ENCODE measurements at places on chromosomes 6 and 20.
A peak's percentile ranks its signal among the peaks of the same experiment; 100 is the strongest.

DNA sequence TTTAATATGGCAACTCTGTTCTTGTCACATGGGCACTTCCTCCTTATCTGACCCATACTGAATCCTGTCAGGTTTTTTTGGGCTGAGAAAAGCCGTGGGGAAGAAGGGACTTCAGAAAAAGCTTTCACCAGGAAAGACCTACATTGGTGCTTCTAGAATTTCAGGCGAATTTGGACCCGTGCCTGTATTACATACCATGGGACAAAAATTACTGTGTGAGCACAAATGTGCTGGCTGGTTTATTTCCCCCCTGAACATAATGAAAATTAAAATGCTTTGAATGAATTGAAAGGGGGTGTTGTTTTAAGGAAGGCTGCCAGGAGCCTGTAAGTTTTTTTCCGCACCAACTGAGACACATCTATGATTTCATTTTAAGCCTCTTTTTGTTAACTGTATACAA, 29.6 kb downstream of the CAP2 start:
- no peak for DNase-seq

- DNase-seq = no peak
These were observed 11.9 kb upstream of the NPBWR2 start for GRCh38 chr20:64119301-64119680.

GRCh38 chr20:1897541-1897940, 2.3 kb downstream of the SIRPA start:
- DNase-seq = peak; percentile 24

DNA sequence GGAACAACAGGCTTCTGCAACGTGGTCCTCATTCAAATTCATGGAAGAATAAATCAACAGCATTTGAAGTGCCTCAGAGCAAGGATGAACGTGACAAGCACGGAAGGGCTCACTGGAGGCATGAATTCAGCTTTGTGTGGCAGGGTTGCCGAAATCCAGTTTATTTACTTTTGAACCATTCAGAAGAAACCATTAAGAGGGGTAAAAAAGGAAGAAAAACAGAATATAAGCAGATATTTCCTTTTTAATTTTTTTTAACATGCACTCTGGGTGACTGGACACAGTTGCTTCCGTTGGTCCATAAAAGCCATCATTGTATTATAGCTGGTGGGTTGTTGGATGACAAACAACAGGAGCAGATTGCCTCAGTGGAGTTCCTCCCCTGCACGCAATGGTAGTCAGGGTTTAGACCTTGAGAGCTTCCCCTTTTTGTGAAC, 17.3 kb upstream of the SNRPB2 start:
- no peak for DNase-seq

DNA sequence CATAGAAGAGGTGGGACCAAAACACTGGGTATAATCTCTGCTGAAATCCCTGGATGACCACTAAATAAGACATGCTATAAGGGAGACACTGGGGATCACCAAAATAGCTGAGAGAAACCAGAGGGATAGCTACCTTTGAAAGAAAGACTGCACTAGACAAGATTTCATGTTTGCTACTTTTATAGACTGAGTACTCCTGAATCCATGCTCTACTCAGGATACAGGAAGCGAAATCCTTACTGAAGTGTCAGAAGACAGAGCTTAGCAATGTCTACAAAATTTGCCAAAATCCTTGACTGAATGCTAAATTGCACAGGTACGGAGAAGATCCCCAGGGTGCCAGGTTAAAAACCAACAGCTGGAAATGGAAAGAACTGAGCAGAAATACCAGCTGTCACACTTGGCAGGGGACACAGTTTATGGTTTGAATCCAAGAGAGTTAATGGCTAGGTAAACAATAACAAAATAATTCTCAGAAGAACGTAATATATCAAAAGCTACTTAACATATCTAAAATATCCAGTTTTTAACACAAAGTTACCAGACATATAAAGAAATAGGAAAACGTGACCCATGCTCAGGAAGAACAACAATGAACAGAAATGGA, 125.4 kb downstream of the MAN1A1 start:
- no peak for DNase-seq

DNA sequence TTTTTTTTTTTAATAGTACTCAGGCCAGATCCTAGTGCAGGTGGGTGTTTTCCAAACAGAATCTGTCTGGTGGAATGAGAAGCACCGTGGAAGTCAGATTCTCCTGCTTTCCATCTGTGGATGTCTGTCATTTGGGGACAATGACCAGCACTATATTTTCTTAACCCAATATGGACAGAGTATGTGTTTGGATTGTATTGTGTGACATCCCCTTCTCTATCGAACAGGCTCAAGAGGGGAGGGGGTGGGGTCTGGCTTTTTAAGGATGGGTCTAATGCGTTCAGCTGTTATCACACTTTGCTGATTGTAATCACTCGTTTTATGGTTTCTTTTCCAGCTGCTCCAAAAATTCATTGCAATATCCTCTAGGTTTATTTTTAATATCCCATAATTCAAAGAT, 197.5 kb upstream of the CEP162 start:
- DNase-seq = no peak

GRCh38 chr20:50138479-50139393, 14.8 kb downstream of the PEDS1 start:
- DNase-seq = no peak

DNA sequence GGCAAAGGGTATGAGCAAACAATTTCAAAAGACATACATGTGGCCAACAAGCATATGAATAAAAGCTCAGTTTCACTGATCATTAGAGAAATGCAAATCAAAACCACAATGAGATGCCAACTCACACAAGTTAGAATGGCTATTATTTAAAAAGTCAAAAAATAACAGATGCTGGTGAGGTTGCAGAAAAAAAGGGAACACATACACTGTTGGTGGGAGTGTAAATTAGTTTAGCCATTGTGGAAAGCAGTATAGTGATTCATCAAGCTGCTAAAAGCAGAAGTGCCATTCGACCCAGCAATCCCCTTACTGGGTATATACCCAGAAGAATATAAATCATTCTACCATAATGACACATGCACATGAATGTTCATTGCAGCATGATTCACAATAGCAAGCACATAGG, 6.7 kb upstream of the KHDC1L start:
- no peak for DNase-seq

- no peak for DNase-seq
These were observed 47.4 kb upstream of the HS3ST5 start for GRCh38 chr6:114390176-114390575.

DNA sequence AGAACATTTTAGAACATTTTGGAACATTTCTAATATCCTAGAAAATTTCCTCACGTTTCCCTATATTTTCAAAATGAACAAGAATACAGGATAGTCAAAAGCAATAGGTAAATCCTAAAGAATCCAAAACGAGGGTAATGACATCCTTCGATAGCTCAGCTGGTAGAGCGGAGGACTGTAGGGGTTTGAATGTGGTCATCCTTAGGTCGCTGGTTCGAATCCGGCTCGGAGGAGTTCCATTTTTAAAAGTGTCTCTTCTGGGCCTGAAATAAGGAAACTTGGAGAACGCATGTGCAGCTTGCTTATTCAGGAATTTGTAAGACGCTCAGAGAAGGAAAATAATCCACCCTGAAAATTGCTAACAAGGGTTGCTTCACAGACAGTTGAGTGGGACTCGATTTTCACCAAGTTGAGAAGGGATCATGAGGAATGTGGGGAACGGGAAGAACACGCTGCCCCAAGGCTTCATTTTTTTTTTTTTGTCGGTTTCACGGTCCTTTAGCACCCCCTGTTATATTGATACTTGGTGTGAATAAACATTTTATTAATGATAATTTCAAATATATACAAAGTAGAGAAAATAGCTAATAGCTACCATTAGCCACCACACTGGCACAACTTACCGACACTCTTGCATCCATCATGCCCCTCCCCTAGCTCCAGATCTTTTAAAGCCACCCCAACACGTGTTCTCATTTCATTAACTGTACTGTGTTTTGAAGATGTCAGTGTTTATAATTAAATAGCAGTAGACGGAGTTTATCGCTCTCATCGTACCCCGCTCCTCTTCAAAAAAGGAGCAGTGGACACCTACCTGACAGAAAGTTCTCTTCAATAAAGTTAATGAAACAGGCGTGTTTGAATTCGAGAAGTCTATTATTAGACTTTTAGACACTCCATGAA, 1.8 kb upstream of the ABT1 start:
- peak; percentile 64 for DNase-seq

- DNase-seq = no peak
These were observed 70.8 kb downstream of the YTHDF1 start for GRCh38 chr20:63145156-63145555.

GRCh38 chr6:149157126-149157525, 160.4 kb upstream of the TAB2 start:
- no peak for DNase-seq

- DNase-seq = no peak
These were observed 91.1 kb downstream of the UST start for GRCh38 chr6:148837941-148838340.

DNA sequence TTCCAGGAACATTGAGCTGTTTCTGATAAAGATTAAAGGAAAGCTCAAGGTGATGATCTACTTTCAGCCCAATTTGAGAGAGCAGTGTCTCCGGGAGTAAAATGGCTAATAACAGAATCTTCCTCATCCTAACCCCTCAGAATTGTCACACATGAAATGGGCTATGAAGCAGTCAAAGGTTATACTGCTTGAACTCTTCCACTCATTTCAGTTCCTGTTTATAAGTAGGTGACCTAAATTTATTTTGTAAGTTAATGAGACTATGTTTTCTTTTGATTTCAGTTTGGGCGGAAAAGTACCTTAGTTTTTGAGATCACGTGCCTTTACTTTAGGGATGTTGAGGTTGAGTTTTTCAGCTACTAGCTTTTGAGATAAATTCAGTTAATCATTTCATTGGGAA, 47.2 kb downstream of the QKI start:
- no peak for DNase-seq

GRCh38 chr20:3282271-3283221, 43.6 kb upstream of the SLC4A11 start:
- no peak for DNase-seq

DNA sequence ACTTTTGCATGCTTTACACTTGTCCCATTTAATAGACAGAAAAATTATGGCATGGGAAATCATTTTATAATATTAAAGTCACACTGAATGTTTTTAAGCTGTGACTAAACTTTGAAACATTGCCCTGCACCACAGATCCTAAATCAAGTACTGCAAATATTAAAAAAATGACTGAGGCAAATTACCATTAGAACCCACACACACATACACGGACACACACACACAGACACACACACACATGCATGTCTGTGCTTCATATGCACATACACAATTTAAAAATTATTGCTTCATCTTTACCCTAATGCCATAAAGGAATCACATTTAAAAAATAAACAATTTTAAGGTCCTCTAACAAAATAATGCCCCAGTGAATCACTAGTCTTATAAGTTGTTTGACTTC, 19.9 kb downstream of the CYP24A1 start:
- DNase-seq = no peak

GRCh38 chr6:47681201-47681990, 17.0 kb upstream of the ADGRF4 start:
- DNase-seq = no peak

DNA sequence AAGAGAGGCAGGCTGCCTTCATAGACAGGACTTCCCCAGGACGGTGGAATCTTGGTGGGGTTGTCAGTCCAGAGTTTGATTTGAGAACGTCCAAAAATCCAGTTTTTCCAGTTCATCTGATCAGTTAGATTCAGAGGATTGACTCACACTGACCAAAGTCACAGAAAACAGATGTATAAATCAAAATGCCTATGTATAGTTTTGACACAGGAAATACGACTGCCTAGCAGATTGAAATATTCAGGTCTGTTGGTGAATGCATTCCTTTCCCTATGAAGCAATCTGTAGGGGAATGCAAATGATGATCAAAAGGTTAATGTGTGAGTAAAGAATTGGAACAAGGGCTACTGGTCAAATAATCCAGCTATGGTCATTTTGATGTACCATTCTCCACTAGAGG, 29.7 kb upstream of the GFOD1 start:
- DNase-seq = no peak

DNA sequence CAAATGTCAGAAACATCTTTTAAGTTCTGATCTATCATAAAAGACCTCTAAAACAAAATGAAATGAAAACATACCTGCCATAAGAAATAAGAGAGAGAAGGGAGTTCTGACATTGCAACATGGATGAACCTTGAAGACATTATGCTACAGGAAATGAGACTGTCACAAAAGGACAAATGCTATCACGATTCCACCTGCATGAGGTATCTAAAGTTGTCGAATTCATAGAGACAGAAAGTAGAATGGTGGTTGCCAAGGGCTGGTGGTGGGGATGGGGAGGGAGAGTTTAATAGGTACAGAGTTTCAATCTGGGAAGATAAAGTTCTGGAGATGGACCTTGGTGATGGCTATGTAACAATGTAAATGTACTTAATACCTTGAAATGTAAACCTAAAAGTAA, 3.3 kb downstream of the EZR start:
- no peak for DNase-seq

DNA sequence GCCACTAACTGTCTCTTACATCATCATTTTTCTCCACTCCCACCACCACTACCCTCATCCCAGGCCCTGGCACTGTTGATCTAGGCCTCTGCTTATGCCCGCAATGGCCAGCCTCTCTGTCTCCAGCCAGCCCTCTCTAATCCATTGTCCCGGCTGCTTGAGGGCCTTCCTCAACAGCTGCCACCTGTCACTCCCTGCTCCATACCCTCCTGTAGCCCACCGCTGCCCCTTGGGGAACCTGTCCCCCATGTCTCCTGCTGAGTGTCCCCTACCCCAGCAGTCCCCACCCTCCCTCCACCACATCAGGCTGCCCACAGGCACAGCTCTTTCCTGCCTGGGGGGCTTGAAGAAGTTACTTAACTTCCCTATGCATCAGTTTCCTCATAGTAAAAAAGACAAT, 13.4 kb downstream of the TEAD3 start:
- DNase-seq = no peak

DNA sequence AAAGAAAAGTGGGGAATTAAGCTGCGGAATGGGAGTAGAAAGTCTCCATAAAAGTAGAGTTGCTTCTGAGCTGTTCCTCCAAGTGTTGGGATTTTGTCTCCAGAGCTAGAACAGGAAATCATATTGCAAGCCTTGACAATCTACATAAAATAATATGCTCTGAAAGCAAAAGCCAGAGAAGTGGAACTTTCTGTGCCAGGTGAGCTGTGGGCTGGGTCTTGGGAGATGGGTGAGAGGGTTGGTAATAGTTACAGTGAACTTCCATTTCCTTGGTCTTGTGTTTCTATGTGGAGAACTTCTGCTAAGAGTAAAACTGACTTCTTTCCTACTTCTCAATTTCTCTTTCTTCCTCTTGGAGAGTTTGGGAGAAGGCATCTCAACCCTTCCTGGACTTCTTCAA, 6.3 kb upstream of the HMGN4 start:
- DNase-seq = no peak

GRCh38 chr6:44989391-44989790, 338.7 kb upstream of the RUNX2 start:
- no peak for DNase-seq

DNA sequence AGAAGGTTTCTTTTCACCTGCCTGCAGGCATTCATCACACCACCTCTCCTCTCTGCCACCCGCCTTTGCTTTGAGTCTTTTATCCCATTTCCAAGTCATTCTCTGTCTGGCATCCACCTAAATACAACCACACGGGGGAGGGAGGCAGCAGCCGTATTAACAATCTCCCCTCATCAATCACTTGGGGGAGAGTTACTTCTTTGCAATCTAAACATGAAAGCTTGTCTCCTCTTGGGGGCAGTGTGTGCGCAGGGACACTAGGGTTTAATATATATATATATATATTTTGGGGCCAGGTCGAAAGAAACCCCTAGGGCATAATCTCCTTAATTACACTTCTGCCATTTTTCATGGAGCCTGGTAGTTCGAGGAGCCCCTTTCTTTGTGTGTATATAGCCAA, 214.5 kb downstream of the TSHZ2 start:
- no peak for DNase-seq

- DNase-seq = no peak
These were observed 34.3 kb upstream of the AGPAT4 start for GRCh38 chr6:161308075-161308655.

Measured in cardiac muscle cell (in vitro differentiated cells and primary cell).